CD4-positive, alpha-beta T cell treated with Interleukin-6 at 100 ng/mL for 8 hours (primary cell): ENCODE measurements at places on chromosomes 1 and 21.

DNA sequence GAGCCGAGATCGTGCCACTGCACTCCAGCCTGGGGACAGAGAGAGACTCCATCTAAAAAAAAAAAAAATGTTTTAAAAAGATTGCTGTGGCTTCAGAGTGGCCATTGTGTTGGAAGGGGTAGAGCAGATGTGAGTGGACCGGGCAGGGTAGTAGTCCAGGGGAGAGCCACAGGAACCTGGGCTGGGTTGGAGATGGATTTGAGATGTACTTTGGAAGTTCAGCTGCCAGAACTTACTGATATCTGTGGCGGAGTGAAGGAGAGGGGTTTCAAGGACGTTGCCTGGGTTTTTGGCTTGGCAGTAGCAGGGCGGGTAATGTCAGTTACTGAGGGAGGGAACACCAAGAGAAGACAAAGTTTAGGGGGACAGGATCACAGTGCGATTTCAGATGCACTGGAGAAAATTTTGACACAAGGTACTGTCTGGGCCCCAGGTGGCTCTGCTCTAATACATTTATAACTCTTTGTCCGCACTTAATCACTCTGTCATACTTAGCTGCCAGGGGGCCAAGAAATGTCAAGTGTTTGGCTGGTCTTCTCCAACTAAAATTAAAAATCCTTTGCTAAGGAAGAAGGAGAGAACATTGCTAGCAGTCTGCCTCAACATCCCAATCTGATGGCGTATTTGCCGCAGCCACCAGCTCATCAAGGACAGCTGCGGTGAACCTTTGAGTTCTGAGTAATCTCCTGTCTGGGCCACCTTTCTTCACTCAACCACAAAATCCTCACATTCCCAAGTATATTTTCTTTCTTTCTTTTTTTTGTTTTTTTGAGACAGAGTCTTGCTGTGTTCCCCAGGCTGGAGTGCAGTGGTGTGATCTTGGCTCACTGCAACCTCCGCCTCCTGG, 9.6 kb downstream of the EPHX1 start:
- DNase-seq = no peak

DNA sequence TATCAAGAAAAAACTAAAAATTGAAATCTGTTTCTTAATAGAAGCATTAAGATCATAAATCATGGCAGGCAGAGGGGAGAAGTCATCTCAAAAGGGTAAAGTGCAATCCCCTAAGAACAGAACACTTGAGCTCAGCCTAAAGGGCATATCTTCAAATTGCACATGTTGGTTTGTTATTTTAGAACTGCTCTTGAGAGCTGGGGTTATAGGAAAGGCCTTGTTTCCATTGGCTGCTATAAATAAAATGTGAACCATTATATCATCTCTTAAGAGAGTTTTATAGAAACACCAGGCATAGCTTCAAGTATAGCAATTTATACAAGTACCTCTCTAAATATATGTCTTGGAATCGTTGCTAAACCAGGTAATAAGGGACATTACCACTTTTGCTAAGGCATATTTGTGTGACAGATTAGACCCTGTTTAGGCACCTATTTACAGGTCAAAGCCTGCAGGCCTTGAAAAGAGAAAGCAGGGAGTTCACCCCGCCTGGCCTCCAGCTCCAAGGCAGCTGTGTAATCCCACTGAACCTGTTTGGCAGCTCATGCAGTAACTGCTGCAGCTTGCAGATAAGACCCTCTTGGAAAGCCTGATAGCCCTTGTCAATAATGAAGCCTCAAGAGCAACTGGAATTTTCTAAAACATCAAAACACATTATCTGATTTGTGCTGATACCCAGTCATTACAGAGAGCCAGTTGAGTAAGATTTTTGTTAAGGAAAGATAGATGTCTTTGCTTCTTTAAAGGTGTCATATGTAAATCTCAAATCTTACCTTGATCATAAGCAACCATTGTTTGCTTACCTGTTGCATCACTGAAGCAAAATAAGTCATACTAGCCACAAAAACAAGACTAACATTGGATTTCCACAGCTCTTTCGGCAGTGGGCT, 24.2 kb upstream of the SYDE2 start:
- DNase-seq = no peak

GRCh38 chr1:17207540-17207939, 2.6 kb downstream of the PADI1 start:
- no peak for DNase-seq

DNA sequence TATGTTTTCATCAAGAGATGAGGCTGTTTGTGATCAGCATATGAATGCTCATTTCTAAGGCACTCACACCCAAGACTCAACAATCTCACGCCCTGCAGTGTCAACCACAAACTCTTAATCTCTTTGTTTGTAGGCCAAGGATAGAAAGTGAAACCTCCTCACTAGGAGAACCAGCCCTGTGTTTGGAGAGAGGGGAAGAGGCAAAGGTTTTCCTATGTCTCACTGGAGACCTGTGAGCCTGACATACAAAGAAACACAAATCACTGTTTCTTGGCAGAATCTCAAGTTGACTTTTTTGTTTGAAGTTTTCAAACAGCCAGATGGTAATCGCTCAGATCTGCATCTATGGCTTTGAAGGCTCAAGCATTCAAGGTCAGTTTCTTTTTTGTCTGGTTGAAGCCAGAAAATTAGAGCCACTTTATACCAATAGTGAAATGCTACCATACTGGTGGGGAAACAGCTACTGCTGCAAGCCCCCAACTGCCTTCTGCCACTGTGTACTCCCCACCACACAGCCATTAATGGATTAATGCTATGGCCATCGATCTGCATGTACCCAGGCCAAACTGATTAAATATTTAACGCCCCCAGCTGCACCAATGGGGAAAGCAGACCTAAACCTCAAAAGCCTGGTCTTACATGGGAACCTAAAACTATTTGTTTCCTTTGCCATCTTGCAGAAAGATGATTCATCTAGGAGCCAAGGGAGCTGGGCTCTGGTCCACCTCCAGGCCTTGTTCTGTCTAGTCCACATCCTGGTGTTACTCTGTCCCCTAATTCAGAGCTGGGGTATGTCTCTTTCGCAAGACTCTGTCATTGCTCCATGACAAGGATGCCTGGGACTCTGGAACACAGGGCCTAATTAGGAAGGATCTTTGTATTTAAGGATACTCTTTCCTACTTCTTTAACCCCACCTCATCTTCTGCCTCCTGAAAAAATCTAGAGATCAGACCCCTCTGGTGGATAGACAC, 16.3 kb downstream of the PDZK1 start:
- peak; percentile 37 for DNase-seq

- DNase-seq = no peak
Measured at GRCh38 chr1:167565922-167566321, 12.4 kb upstream of the CREG1 start.
